HT1080 (cell line): ENCODE measurements at places on chromosomes 5 and 9. TPM values are rescaled to one million over a fixed set of nuclear protein-coding genes. Genes with fewer than 3 reads are reported as not detected.
A peak's percentile ranks its signal among the peaks of the same experiment; 100 is the strongest.

GRCh38 chr5:87099968-87100367, 167.7 kb upstream of the RASA1 start:
- peak; percentile 31 for DNase-seq

DNA sequence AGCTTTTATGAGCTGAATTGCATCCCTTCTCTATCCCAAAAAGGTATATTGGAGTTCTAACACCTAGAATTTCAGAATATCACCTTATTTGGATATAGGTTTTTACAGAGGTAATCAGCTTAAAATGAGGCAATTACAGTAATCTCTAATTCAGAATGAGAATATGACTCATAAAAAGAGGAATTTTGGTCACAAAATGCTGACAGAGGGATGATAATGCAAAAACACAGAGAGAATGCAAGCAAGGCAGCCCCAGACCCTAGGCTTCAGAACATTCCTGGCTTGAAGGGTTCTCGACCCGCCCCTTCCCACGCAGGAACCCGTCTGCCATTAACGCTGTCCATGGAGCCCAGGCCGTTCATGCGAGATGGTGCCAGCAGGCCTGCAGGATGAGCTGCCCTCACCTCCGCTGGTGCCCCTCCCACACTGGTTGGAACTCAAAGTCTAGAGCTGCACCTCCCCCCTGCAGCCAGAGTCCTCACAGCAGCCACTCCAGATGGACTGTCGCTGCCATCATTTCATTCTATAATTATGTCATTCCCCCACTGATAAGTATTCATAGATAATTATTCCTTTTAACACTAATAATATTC, 1173.4 kb upstream of the ACO1 start:
- DNase-seq = peak; percentile 5

DNA sequence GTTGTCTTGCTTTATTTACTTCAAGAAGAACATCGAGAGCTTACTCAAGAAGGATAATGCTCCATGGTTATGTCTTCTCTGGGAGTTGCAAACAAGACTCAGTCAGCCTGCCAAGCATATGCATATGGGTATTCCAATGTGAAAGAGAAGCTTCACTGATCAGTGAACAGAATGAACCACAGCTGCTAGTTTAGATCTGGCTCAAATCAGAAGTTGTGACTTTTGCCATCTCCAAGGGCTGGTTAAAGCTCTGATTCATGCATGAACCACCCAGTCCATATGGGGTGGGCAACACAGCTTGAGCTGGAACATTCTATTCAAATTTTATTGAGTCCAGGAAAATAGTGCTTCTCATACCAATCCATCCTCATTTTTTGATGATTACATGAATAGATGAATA, 50.0 kb downstream of the ATPSCKMT start:
- no peak for DNase-seq

GRCh38 chr5:174937201-174938123, 213.1 kb downstream of the MSX2 start:
- DNase-seq = no peak

The PCDHA12 gene
- total RNA-seq = not detected in 2 replicates
